ENCODE measurements at places on chromosomes 7 and 10.

DNA sequence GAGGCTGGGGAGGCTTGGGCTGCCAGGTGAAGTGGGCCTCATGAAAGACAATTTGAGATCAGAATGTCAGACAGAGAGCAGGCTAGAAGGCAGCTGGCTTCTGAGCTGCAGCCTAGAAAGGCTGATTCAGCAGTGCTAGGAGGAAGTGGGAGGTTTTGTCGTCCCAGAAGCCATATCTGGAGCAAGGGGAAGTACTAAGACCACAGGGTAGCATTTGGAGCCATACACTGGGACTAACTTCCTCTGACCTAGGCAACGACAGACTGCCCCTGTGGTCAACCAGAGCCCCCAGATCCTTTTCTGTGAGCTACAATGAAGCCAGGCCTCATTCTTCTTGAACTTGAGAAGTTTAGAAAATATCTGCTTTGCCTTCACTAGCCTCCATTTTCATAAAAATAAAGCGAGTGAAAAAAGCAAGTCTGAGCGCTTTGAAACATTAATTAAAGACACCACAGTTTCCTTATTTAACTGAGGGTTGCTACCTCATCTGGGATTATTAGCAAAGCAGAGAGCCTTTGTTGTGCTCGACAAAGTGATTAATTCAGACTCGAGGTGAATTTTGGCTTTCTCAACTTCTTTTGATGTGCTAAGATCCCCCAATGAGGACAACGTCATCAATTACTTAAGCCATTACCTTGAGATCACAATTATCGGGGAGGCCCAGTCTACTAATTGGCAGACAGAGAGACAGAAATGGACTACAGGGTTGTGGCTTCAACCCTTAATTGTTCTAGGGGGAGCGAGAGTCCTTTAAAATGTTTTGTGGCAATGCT, 26.6 kb downstream of the TBXAS1 start:
- no peak for DNase-seq

DNA sequence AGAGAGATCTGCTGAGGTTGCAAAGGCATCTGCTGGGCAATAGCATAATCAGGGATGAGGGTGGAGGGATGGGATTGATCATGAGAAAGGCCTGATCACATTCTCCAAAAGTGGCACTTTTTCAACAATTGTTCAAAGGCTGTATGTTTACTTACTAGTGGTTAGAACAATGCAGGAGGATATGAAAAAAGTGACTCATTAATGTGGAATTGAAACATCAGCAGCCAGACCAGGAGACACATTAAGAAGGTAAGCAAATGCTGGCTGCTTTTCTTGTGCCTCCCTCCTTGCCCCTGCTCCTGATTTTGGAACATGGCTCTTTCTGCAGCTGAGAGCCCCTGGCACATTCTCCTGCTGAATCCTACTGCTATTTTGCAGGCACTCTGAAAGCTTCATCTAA, 63.5 kb downstream of the FAM204A start:
- no peak for DNase-seq

- no peak for DNase-seq
Observed at GRCh38 chr7:50379082-50379481, 71.1 kb downstream of the FIGNL1 start.

- DNase-seq = no peak
Observed at GRCh38 chr10:49138361-49138891, 4.6 kb upstream of the FAM170B start.

DNA sequence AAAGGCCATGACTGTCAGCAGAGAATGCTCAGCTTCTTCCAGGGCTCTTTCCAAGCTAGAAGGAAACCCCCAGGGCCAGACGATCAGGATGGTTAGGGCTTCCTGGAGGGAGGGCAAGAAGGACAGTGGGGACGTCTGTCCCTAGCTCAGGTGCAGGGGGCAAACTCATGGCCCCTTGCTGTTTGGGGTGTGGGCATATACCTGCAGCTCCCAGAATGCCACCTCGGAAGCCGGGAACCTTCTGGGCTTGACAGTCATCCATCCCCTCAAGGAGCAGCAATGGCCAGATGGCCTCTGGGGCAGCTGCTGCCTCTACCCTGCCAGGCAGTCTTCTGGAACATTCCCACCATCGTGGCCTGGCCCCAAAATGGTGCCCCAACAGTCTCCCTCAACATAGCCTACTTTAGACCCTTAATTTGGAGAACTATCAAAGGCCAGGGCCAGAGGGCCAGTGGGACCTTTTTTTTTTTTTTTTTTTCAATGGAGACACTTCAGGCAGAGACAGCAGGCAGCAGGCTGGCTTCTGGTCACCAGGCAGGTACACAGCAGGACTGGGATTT, 40.2 kb upstream of the ZMIZ1 start:
- no peak for DNase-seq

GRCh38 chr7:137734221-137734620, 112.6 kb downstream of the DGKI start:
- no peak for DNase-seq

DNA sequence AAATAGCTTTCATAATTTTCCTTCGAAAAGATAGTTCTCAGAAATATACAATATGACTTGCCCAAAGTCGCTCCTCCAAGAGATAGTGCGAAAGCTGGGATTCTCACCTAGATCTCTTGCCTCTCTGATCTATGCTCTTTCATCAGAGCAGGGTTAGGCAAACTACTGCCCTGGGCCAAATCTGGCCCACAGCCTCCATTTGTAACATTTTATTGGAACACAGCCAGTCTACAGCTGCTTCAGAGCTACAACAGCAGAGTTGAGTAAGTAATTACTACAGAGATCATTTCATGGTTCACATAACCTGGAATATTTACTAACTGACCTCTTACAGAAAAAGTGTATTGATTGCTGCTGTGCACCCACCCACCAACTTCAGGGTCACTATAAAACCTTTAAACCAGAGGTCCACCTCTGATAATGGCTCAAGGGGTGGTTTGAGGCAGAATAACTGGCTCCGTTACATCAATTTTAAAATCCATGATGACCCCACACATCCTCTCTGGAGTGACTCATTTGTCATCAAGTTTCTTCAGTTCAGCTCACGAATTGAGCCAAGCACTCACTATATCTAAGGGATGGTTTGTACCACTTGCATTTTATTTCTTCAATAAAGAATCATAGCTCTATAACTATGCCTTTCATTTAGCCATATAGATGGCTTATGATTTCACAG, 1019.0 kb downstream of the XPNPEP1 start:
- no peak for DNase-seq

DNA sequence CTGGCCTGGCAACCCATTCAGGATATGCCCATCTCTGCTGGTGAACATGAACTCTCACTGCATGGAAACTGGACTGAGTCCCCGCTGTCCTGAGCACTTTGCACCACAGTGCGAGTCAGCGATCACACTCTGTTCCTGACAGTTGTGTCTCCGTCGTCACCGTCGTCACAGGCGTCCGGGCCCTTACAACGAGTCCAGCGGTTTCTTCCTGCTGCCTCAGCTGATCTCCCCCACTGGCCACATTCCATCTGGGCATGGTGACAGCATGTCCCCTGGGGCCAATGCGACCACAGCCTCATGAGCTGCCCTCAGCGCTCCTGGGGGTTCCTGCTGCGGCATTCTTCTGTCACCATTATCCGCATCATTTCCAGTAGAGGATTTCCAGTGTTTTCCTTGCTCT, 76.8 kb upstream of the KLF6 start:
- no peak for DNase-seq

DNA sequence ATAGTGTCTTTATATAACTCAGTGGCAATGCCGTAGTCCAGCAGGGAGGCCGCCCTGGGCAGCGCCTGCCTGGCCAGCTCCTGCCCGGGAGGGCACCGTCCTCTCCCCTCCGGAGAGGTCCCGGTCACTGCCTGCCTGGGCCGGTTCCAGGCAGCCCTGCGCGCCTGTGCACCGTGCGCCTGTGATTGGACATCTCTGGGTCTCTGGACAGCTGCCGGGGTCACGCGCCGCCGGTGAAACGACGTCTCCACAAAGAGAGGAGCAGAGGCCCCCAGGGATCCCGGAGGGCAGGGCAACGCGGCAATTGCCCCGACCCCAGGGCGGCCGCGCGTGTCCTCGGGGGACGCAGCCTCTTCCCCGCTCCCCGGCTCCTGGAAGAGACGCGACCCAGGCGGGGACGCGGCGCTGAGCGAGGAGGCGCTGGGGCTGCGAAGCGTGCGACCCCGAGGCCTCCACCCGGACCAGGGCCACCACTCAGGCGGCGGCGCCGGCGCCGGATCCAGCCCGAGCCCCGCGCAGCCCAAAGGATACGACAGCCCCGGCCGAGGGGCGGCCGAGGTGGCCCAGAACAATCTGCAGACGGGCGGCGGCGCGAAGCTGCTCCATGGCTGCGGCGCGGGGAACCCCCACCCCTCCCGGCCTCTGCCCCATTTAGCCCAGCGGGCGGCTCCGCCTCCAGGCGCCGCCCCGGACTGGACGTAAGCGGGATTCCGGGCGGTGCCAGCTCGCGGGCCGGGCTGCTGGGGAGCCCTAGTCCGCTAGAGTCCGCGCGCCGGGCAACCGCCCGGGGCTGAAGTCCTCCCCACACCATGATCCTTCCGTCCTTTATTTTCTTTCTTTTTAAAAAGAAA, at the start of gene PHYH:
TSS of gene PHYH (minus strand) at position 628 of the 851 bp plus-strand sequence. CDS start at position 606, 22 bp downstream.
- peak; percentile 87 for DNase-seq

DNA sequence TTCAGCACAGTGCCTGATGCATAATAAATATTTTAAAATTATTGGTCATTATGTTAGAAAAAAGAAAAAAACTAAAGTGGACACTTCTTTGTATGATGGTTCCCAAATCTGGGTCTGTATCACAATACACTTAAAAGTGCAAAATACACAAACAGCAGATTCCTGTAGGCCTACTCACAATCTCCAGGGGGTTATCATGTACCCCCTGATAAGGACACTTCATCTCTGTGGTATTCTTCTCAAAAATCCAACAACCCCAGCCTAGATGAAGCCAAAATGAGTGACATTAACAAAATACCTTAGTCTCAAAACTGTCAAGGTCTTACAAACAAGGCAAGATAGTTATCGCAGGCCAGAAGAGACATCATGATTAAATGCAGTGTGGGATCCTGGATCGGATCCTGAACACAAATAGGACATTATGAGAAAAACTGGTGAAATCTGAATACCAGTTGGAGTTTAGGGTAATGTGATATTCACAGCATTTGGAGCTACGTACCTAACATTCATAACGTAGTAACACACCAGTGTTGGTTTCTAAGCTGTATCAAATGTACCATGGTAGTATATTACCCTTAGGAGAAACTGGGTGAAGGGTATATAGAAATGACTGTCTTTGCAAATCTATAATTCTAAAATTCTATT, 45.2 kb downstream of the NSUN6 start:
- DNase-seq = no peak

- no peak for DNase-seq
Observed at GRCh38 chr7:138887872-138888656, 90.1 kb upstream of the ATP6V0A4 start.

- no peak for DNase-seq
Observed at GRCh38 chr10:78318305-78318704, 284.6 kb downstream of the RPS24 start.

DNA sequence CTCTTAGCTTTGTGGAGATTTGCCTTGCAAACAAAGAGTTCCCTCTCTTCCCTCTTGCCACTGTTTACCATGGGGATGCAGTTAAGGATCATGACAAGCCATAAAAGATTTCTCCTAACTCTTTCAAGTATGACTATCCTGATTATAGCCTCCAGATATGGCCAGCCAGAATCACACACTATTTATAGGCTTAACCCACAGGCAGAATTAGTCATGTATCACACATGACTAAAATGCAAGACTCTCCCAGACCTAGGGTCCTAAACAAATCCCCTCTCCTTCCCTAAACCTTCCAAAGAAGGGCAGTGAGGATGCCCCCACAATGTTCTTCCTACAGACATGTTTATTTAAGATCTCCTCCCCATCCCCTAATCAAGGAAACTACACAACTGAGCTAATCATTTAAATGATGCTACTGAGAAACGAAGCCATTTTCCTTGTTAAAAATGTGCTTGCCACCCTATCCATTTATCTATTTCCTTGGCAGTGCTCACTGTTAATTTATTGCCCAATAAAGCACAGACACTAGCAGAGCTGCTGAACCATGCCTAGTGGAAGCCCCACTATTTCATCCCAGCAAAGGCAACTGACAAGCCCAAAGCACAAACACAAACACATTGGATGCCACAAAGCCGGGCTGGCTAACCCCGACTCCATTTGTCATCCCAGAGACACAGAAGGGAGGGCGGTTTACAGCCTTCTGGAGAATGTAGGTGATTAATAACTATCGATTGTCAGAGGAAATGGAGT, 363.4 kb downstream of the KCNMA1 start:
- DNase-seq = no peak

GRCh38 chr10:131892806-131893675, 7.8 kb upstream of the PPP2R2D start:
- no peak for DNase-seq

- no peak for DNase-seq
Observed at GRCh38 chr10:24240041-24240751, 31.3 kb downstream of the KIAA1217 start.

GRCh38 chr7:122136078-122136477, 8.0 kb downstream of the AASS start:
- no peak for DNase-seq

DNA sequence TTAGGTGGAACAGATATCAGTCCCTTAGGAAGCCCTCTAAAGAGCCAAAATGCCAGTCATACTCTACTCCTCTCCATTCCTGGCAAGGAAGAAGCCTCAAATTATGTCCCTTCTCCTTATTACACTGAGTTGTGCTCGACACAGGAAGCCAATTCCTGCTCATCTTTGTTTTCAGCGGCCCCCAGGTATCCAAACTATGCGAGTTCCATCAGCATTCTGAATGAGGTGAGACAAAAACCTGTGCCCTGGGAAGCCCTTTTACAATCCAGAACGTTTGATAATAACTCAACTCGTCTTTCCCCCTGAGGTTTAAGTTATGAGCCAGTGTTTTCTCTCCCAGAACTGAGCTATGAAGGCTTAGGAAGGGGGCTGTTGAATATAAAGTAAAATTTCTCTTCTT, 580.5 kb downstream of the NXPH1 start:
- no peak for DNase-seq

GRCh38 chr10:116272440-116273283, at the start of gene GFRA1:
Gene GFRA1, minus strand, starts transcription at chr10:116273206. Its CDS starts 1,177 bp downstream, at chr10:116272029.
- DNase-seq = peak; percentile 48

DNA sequence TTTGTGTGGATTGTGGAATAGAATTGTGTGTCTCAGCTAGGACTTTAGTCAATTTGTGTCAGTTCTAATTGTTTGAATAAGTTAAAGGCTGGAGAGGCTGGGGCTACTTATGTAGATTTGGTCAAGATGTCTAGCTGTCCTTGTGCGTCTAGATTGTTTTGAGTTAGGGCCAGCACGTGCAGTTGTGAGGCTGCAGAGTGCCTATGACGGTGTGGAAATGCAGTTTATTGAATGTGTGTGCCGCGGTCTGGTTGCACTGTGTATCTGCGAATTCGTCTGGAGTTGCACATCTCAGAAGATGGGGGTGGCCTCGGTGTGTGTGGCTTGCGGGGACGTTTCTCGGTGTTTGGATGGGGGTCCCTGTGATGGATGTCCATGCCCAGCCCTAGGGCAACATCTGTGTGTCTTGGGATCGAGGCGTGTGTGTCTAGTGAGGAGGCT, 10.2 kb downstream of the EMX2 start:
- DNase-seq = no peak

- DNase-seq = no peak
Observed at GRCh38 chr7:5234852-5235831, 45.1 kb downstream of the WIPI2 start.

DNA sequence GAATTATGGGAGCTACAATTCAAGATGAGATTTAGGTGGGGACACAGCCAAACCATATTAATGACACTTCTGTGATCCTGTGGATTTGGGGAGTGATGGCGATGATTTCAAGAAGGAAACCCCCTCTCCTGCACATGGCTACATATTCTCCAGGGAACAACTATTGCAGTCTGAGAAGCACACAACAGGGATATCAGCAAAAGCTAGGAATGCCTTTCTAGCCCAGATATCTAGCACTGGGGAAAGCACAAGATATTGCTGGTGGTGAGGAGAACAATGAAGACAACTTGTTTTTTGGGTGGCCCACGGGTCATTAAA, 24.3 kb downstream of the EPDR1 start:
- no peak for DNase-seq

All from frontal cortex (tissue), 4 donors.